ENCODE measurements at places on chromosomes 5 and 9.

DNA sequence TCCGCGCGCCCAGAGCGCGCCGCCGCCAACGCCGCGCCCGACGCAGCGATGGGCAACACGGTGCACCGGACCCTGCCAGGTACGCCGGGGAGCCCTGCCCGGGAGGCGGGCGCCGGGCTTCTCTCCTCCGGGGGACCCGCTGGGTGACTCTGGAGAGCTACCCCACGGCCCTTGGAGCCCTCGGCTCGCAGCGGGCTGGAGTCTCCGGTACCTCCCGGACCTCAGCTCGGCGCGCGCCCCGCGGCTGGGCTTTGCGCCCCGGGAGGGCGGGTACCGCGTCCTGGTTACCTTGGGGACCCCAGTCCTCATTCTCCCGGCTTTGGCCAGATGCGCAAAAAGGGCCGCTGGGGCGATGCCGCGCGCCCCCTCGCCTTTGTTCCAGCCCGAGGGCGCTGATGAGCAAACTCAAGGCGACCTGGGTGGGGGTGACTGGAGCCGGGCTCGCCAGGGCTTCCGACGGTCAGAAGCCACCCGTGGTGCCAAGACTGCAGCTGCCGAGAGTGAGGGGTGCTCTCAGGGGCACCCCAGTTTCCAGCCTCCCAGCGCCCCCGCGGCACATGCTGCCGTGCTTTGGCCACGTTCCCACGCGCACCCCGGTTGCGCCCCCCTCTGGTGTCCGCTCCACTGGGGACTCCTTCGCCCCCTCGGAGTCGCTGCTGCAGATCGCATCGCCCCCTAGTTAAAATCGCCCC is 442 bp downstream of the NEURL1B start:
- no peak for DNase-seq

DNA sequence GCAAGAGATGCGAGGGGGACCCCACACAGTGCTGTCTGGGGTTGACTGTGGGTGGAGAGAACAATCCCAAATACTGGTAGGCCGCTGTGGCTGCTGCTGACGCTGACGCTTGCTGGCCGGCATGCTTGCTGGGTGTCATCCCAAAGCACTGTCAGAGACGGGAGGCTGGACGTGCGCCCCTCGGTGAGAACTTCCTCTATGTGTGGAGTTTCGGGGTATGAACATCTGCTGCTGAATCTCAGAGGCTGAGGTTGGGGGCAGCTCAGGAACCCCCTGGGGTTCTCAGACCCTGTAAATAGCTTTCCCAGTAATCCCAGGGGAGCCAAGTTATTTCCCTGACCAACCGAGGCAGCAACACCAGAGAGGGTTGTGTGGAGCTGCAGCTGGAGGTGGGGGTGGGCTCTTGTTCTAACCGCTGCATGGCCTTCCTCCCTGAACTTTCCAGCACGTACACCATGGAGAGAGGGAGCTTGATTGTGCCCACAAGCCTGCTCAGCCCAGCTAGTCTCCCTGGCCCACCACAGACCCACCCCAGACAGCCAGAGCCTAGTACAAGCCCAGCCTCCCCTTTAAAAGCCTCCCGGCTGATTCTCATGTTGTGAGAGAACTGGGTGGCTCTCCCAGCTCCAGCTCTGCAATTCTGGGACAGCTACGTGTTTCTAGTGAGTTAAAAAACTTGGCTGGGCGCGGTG is 21.8 kb upstream of the SLC12A7 start:
- no peak for DNase-seq

GRCh38 chr5:132788508-132788907 is 11.5 kb upstream of the SEPTIN8 start:
- DNase-seq = no peak

- DNase-seq = no peak
Observed at GRCh38 chr5:167594061-167594435, 697.4 kb upstream of the WWC1 start.

DNA sequence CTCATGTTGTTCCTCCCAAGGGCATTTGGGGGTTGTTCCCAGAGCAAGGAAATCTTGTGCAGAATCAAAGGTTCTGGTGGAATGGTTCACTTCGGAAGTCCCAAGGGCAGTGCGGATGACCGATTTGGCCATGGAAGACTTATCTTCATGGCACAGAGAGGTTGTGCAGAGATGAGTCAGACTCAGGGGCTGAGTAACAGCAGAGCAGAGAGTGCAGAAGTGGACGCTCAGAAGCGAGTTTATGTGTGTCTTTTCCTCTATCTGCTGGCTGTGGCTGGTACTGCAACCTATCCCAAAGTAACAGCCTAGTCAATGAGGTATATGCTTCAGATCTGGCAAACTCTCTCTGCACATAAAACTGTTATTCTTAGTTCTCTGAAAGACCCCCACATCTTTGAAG is 118.1 kb downstream of the DPYSL3 start:
- DNase-seq = no peak

- no peak for DNase-seq
Observed at GRCh38 chr5:111976705-111977435, 219.9 kb upstream of the NREP start.

DNA sequence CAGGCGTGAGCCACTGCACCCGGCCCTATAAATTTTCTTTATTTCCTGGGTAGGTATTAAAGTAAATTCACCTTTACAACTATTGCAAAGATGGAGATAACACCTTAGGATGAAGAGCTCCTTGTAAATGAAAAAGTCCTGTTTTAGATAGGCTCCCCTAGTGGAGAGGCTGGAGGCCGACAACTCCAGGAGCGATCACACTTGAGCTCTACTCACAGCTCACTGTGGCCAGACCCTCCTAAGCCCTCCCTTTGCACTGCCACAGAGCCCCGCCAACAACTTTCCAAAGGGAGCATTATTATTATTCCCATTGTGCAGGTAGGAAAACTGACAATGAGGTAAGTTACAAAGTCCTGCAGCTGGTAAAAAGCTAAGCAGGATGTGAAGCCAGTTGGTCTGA is 139.1 kb upstream of the ERCC6L2 start:
- DNase-seq = no peak

DNA sequence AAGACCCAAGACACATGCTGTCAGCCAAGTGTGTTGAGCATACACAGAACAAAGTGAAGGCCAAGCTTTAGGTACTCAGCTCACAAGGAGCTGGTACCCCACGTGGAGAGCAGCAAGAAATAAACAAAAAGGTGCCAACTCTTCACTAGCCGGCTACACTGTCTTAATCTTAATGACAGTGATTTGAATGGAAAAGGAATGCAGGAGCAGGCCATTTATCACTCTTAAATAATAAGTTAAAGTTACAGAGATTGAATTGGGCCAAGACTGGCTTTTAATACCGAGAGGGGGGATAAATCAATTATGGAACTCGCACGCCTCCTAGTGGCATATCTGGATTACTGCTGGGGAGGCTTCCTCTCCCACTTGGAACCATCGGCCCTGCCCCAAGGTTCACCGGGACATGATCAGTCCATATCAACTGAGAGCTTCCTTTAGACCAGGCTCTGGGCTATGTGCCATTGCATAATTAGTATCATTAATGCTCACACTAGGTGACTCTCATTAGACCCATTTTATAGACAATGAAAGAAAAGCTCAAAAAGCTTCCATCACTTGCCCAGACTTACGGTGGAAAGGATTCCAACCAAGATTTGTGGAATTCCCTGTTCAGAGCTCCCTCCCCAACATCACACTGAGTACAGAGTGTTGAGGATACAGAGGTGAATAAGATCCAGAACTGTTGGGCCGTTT is 94.0 kb downstream of the ACTL7B start:
- DNase-seq = peak; percentile 26

DNA sequence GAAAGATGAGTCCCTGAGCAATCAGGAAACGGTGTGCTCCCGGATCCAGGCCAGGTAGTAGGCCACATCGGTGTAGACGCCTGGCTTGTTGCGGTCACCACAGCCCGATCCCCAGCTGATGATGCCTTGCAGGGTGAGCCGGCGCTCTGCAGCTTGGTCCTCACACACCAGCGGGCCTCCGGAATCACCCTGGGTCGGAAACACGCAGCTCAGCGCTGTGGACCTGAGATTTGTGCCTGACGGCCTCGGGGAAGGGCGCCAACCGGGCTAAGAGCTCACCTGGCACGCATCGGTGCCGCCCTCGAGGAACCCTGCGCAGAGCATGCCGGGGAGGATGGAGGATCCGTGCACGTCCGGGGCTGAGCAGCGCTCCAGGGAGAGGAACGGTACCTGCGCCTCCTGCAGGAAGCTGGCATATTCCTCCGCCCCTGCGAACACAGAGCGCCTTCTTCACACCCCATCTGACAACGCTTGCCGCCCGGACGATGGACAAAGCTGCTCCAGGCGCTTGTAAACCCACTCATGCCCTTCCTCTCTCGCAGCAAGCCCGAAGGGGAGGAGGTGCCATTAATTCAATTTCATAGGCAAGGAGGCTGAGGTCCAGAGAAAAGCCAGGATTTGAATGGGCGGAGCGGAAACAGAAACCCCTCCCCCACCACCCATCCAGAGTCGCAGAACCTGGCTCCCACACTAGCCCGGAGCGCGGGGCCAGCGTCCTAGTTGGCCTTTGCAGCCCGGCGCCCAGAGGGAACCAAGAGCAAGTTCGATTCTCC is 2.0 kb upstream of the PFN3 start:
- DNase-seq = peak; percentile 86

GRCh38 chr9:125540497-125540896 is 166.5 kb downstream of the MAPKAP1 start:
- no peak for DNase-seq

GRCh38 chr5:62369039-62369438 is 34.7 kb downstream of the DIMT1 start:
- DNase-seq = no peak

DNA sequence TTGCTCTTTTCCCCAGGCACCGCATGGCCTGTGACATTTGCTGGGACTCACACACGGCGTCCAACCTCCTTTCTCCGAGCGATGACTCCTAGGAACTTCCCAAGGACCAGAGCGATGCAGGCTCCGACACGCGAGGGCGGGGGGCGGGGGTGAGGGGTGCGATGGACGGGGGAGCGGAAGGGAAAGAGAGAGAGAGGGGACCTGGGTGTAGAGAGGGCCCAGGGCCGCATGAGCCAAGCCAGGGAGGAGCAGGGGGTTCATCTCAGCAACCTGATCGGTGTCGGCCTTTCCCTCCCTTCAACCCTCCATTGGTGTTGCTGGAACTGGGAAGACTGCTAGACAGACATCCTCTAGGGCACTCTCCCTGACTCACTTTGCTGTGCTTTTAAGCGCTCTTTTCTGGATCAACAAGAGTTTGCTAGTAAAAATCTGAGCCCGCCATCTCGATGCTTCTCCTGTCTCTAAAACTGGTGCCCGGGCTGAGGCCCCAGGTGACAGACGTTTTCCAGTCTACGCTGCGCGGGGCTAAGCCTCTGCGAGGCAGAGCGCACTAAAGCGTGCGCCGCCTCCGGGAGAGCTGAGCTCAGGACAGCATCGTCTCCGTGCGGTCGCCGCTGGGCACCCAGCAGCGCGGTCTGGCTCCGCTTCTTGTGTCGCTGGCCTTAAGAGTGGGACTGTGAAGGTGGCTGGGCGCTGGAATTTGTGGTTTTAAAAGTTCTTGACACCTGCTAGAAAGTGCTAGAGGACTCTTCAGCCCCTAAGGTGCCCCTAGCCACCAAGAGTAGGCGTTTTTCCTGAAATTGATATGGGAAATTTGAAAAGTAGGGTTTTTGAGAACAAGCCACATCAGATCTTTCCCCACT is 1.0 kb upstream of the TSLP start:
- DNase-seq = peak; percentile 6

DNA sequence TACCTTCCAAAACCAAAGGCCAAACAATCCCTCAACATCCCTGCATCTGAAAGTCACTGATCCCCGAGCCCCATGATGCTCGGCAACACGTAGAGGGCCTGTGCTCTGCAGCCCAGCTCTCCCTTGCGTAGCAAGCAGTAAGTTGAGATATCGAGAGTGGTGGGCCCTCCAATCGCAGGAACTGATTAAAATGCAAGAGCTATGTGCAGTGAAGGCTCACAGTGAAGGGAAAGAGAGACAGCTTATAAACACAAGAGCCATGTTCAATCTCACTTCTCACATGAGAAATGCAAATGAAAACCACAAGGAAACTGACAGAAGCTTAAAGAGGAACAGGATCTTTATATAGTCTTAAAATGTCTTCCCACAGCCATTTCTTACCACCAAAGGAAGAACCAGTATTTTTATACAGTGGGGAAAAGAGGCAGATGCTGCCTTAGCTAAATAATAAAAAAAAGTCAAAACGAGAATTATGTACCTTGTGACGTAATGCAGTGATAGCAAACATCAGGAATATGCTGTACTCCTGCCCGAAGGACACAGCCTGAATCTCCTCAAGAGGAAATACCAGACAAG is 24.6 kb downstream of the TTF1 start:
- no peak for DNase-seq

- no peak for DNase-seq
Observed at GRCh38 chr5:140093179-140093578, 20.7 kb upstream of the PURA start.

DNA sequence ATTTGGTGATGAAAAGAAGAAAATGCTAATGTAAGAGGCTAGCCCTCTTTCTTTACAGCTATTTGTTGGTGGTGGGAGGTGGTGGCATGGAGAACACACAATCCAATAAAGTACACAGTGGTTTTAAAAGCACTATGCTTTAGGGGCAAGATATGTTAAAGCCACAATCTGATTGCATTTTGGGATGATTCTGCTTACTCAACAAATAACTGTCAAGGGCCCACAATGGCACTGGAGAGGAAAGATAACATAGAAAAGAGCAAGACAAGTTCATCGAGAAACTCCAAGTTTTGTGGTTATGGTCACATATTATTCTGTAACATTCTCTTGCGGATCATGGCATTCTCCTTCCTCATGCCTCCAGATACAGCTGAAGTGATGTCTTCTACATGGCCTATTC is 38.8 kb downstream of the OTP start:
- no peak for DNase-seq

DNA sequence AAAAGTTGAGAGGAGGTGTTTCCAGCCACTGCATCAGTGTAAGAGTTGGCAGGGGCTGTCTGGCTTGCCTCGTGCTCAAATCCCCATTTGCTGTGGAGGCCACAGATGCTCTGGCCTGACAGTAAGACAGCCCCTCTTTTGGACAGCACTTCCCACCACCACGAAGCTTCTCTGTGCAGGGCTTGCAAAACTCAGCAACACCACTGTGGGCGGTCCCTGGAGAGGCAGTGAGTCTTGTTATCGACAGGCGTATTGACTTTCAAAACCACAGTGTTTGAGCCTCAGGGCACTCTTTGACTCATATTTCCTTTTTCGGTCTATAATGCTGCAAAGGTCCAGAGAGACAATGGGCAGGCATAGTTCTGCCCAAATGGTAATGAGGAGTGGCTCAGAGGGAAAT is 539.5 kb downstream of the EBF1 start:
- no peak for DNase-seq

- DNase-seq = no peak
Observed at GRCh38 chr5:151555760-151556576, 35.2 kb downstream of the FAT2 start.

GRCh38 chr9:99895510-99895909 is 10.9 kb upstream of the STX17 start:
- no peak for DNase-seq

GRCh38 chr5:37435261-37435660 is 56.1 kb downstream of the WDR70 start:
- DNase-seq = no peak

GRCh38 chr5:56116599-56117141 is 116.5 kb downstream of the ANKRD55 start:
- no peak for DNase-seq

GRCh38 chr5:170843870-170844269 is 17.9 kb upstream of the RANBP17 start:
- no peak for DNase-seq

- no peak for DNase-seq
Observed at GRCh38 chr5:168831383-168831782, 252.2 kb upstream of the PANK3 start.

GRCh38 chr9:4769321-4770080 is 23.2 kb upstream of the RCL1 start:
- DNase-seq = no peak

GRCh38 chr5:170312666-170313065 is 15.1 kb upstream of the LCP2 start:
- DNase-seq = peak; percentile 78

GRCh38 chr9:113808391-113809358 is 67.4 kb upstream of the ZNF618 start:
- no peak for DNase-seq
